ENCODE measurements at places on chromosomes 5 and 9. TPM values are rescaled to one million over a fixed set of nuclear protein-coding genes. Genes with fewer than 3 reads are reported as not detected.

DNA sequence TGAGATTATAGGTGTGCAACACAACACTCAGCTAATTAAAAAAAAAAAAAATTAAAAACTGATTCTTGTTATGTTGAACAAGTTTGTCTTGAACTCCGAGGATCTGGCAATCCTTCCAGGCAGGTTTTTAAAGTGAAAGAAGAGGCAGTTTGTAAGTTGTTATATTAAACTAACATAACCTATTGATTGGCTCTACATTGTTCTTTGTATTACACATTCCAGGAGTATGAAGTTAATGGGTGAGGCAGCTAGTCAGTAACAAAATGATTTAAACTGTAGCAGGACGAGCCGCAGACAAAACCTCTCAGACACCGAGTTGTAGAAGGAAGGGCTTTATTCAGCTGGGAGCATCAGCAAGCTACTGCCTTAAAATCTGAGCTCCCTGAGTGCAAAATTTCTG lies 1953.9 kb upstream of the CDH6 start:
- DNase-seq = no peak

DNA sequence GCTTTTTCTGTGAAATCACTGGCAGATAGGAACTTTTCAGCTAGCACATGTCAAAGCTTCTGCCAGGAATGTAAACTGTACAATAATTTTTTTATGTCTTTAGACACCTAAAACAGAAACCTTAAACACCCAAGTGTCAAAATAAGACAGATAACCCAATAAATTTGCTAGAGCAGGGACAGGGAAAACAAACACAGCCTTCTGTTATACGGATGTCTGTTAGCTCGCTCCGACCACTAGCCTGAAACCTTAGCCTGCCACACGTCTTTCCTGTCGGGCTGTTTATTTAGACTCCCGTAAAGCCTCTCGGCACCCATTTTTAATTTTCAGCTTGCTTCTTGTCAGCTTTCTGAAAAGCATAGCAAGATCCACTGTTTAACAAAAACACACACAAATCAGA lies 355.4 kb upstream of the SLC24A2 start:
- no peak for DNase-seq

GRCh38 chr5:156121882-156122281 lies 205.1 kb upstream of the SGCD start:
- DNase-seq = no peak

DNA sequence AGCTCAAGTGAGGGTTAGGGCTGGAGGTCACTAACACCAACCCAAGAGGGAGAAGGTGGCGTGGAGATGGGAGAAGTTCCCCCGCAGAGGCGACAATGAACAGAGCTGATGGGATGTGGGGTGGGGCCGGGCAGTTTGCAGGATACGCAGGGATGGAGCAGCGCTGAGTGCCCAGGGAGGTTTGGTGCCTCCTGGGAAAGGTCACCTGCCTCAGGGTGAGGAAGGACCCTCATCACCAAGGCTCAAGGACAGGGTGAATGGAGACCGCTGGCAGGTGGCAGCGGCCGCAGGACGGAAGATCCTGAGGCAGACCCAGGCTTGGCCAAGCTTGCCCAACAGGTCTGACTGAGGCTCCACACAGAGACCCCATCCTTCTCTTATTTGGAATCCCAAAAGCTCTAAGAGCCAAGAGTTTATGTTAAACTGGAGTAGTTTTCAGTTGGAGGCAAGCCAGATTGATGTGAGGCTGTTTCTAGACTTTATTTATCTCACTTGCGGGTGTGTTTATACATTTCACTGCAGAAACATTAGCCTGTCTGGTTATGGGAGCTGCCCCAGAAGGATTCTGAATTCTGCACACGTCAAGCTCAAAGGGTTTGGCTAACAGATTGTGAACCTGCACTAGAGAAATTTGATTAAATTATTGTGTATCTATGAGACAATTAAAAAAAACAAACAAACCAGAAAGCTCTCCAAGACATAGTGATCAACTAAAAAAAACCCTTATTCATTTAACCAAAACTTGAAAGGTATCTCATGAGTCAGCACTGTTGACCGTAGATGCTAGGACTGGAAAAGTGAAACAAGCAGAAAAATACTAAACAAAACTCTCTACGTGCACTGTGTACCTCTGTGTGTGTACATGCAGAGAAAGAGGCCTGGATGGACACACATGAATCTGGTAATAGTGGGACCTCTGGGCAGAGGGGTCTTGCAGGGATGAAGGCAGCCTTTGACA lies 146.2 kb upstream of the PHYKPL start:
- no peak for DNase-seq

GRCh38 chr9:133238272-133238850 lies 29.3 kb upstream of the OBP2B start:
- no peak for DNase-seq

- no peak for DNase-seq
Measured at GRCh38 chr9:87392086-87392485, 105.6 kb upstream of the DAPK1 start.

GRCh38 chr9:124242331-124243194 lies 15.2 kb upstream of the NEK6 start:
- no peak for DNase-seq

- no peak for DNase-seq
Measured at GRCh38 chr9:91736898-91737601, 213.0 kb downstream of the ROR2 start.

NEK6 gene
- total RNA-seq = 2.0 TPM

GRCh38 chr5:44945743-44946142 lies 137.0 kb downstream of the MRPS30 start:
- no peak for DNase-seq

EGFL7 gene
- total RNA-seq = 41.2 TPM

RNF224 gene
- total RNA-seq = 1.2 TPM

SRD5A1 gene
- 90.3 TPM for total RNA-seq

DNA sequence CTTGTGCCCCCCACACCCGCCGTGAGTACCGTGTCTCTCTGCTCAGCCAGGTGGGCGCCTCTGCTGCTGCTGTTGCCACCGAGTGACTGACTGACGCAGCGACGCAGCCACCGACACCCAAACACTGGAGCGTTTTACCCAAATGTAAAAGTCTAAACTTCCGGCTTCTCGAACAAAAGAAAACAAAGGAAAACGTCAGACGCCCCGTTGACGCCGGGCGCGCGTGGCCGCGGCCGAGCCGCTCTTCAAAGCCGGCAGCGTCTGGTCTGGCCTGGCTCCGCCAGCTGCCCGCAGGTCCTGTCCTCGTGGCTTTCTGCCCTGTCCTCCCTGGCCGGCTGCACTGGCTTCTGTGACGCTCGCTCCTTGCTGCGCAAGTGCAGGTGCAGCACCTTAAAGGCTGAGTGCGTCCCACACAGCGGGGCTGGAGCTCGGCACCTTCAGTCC lies 41.4 kb upstream of the CLPTM1L start:
- DNase-seq = no peak

DNA sequence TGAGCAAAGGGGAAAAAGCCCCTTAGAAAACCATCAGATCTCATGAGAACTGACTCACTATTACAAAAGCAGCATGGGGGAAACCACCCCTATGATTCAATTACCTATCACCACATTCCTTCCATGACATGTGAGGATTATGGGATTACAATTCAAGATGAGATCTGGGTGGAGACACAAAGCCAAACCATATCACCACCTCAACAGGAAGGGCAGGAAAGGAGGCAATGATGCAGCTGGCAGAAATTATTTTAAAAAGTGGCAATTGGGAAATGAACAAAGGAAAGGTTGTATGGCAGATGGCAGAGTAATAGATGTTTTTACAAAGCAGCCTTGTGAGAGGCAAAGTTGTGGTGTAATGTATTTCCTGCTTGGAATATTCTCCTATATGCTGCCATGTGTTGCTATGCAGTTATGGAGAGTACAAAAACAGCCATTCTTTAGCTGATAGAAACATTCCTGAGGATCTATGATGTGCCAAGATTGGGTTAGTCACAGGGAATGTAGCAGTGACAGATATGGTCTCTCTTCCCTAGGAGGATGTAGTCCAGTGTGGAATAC lies 138.8 kb downstream of the SMC2 start:
- no peak for DNase-seq

GRCh38 chr5:59617186-59617771 lies 276.2 kb downstream of the PDE4D start:
- no peak for DNase-seq

GRCh38 chr5:109418712-109419352 lies 9.1 kb upstream of the PJA2 start:
- DNase-seq = no peak

DNA sequence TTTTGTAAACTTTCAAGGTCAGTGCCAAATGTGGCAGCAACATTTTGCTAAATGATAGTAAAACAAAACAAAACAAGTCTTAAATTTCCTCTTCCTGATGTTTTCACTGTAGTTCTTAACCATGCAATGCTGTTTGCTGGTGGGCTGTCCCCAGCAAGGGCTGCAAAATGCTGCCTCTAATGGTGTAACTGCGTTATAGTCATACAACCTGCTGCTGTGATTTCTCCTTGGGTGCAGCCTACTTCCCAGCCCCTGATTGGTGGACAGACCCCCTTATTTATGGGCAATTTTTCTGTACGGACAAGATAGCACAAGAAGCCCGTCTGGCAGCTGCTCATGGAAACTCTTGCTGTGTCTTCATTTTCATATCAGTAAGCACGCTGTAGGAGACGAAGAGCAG lies 26.6 kb upstream of the PIP5K1B start:
- no peak for DNase-seq

GRCh38 chr5:1652873-1653697 lies 129.3 kb upstream of the LPCAT1 start:
- DNase-seq = no peak

GRCh38 chr5:114447084-114447773 lies 85.4 kb downstream of the KCNN2 start:
- no peak for DNase-seq

DNA sequence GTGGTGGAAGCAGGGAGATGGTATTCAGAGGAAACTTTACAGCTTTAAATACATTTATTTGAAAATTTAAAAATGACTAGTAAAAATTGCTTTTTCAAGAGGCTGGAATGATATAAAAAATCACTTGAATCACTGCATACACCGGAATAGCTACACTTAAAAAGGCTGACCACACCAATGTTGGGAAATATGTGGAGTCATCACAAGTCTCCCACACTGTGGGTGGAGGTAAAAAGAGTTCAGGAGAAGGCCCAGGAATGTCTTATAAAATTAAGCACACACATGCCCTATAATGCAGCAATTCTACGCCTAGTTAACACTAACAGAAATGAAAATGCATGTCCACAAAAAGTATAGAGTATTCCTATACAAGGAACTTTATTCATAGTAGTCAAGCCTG lies 198.1 kb downstream of the ROR2 start:
- no peak for DNase-seq

INSL6 gene
- not detected for total RNA-seq

- DNase-seq = no peak
Measured at GRCh38 chr5:31062902-31063580, 130.4 kb upstream of the CDH6 start.

GRCh38 chr9:125977223-125977622 lies 230.1 kb downstream of the PBX3 start:
- DNase-seq = no peak

JMY gene
- 15.8 TPM for total RNA-seq

- DNase-seq = no peak
Measured at GRCh38 chr5:78404682-78405293, 44.4 kb downstream of the SCAMP1 start.

LHX6 gene
- total RNA-seq = not detected

DNA sequence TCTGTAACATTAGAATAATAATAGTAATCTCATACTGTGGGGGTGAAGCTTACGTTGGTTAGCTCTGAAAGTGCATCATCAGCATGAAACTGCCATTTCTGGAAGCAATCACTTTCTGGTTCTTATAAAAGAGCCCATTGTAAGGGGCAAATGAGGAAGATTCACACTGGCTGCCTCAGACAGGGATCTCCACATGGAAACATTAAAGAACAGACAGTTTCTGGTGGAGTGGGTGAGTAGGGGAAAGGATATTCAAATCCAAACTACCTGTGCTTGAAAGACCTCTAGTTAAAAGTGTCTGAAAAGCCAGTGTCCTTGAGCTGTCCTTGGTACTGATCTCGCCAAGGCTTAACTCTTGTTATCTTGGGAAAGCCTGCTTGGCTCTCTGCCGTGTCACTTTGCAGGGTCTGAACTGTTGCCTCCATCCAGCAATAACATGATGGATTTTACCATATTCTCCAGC lies 19.1 kb upstream of the SLC31A2 start:
- DNase-seq = no peak

UBE2D2 gene
- total RNA-seq = 80.1 TPM

GRCh38 chr5:23820765-23821471 lies 313.5 kb downstream of the PRDM9 start:
- DNase-seq = no peak

DNA sequence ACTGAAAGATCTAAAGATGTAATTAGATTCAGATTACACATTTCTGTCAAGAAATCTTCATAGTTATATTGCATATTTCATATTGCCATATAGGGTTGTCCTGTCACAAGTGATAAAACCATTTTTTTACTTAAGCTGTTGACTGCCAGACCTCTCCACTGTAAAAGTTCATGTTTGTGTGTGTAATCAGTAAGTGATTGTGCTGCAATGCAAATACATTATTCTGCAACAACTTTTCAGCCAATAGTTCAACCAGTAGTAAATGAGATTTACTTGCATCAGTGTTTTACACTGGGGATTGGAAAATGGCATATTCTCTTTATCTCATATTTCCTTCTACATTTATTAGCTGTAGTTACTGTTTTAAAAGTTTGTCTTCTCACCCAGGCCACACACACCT lies 603.9 kb upstream of the RORB start:
- DNase-seq = no peak

PPP1R2B gene
- total RNA-seq = not detected

TOR2A gene
- 11.8 TPM for total RNA-seq

IL3 gene
- total RNA-seq = not detected

DNA sequence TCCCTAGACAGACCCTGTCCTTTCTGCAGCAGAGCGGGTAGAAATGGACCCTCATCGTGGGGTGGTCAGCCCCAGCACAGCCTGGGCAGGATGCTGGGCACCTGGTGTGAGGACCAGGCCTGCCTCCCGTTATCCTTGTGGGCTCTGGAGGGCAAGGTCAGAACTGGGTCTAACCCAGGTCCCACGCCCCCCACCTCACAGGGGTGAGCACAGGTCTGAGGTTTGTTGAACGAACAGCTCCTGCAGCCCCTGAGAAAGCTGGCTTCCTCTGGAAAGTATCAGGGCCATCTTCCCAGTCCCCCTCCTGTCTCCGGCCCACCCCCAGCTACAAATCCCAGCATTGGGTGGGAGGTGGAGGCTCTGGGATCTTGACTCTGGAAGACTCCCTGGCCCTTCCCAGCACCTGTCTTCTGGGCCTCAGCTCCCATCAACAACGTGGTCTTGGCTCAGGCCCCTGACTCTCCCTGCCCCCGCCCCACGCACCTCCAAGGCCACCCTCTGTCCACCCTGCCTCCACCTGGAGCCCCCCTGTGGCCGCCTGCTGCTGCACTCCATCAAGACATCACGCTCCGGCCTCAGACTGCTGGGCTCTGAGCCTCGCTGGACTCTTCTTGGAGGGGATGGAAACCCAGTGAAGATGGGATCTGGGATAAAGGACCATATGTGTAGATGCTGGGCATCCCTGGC lies 30.1 kb upstream of the CNOT6 start:
- DNase-seq = no peak

DNA sequence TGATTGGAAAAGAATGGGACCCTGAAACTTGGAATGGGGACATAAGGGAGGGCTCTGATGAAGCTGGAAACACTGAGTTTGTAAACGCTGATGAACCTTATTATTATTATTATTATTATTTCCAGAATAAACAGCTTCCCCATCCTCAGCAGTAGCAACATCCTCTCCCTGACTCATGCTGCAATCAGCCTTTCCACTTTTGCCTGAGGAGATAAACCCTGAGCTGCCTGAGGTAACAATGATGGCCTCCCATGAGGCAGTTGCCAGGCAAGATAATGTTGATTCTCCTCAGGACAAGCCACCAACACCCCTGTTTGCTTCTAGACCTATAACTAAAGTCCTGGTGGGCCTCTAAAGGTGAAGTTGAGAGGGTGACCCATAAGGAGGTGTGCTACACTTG lies 139.2 kb upstream of the ATP10B start:
- DNase-seq = no peak

CRB2 gene
- total RNA-seq = not detected
